ENCODE measurements at places on chromosomes 3 and 15. TPM values are rescaled to one million over a fixed set of nuclear protein-coding genes. Genes with fewer than 3 reads are reported as not detected.

SYNPR gene
- total RNA-seq = not detected

ZFAND6 gene
- 146 TPM for total RNA-seq

MME gene
- 15.1 TPM for total RNA-seq

SNTN gene
- total RNA-seq = not detected

CAMKV gene
- under 0.01 TPM for total RNA-seq

ROPN1B gene
- not detected for total RNA-seq

UMPS gene
- 37.3 TPM for total RNA-seq

LRCH3 gene
- total RNA-seq = 44.0 TPM

GCNT3 gene
- 0.14 TPM for total RNA-seq

CHL1 gene
- not detected for total RNA-seq

IL5RA gene
- total RNA-seq = not detected

FGF7 gene
- 0.14 TPM for total RNA-seq

MITF gene
- 3.3 TPM for total RNA-seq

ZNF80 gene
- total RNA-seq = not detected

CSPG4 gene
- 0.04 TPM for total RNA-seq

ZNF774 gene
- total RNA-seq = 0.92 TPM

FGD5 gene
- total RNA-seq = 84.3 TPM

ZNF660 gene
- total RNA-seq = 2.4 TPM

ZNF710 gene
- total RNA-seq = 14.5 TPM

CGNL1 gene
- 50.1 TPM for total RNA-seq

PIERCE2 gene
- 1.1 TPM for total RNA-seq

PLA2G4E gene
- not detected for total RNA-seq

ARHGEF26 gene
- 0.13 TPM for total RNA-seq

CHRNA7 gene
- 2.8 TPM for total RNA-seq

KCNAB1 gene
- total RNA-seq = 0.40 TPM

CPN2 gene
- total RNA-seq = not detected

MYRIP gene
- 22.4 TPM for total RNA-seq

STRC gene
- total RNA-seq = under 0.01 TPM

EPHA6 gene
- total RNA-seq = not detected

SLC28A1 gene
- not detected for total RNA-seq

CX3CR1 gene
- not detected for total RNA-seq

LMAN1L gene
- total RNA-seq = not detected

RNF13 gene
- total RNA-seq = 40.4 TPM

MRPS22 gene
- total RNA-seq = 70.3 TPM

GPR27 gene
- total RNA-seq = not detected

IL12A gene
- total RNA-seq = 0.40 TPM

MED12L gene
- 0.11 TPM for total RNA-seq

SPTBN5 gene
- 12.0 TPM for total RNA-seq

PRICKLE2 gene
- 5.3 TPM for total RNA-seq

CCRL2 gene
- 6.4 TPM for total RNA-seq

UROC1 gene
- total RNA-seq = not detected

APEH gene
- total RNA-seq = 128 TPM

TOP2B gene
- total RNA-seq = 91.0 TPM

HTR3E gene
- total RNA-seq = not detected

CASR gene
- total RNA-seq = not detected

TGM5 gene
- total RNA-seq = not detected

INSYN1 gene
- 0.26 TPM for total RNA-seq

LRRIQ4 gene
- 0.07 TPM for total RNA-seq

PGBD4 gene
- 1.1 TPM for total RNA-seq

LRRC3B gene
- total RNA-seq = not detected

CYP1A2 gene
- total RNA-seq = not detected

PAK6 gene
- total RNA-seq = not detected

SAMD7 gene
- not detected for total RNA-seq

TLNRD1 gene
- 13.8 TPM for total RNA-seq

DUT gene
- 72.8 TPM for total RNA-seq
